Fibroblast of the aortic adventitia (primary cell): ENCODE measurements at places on chromosomes 2 and 18. TPM values are rescaled to one million over a fixed set of nuclear protein-coding genes. Genes with fewer than 3 reads are reported as not detected.

Gene COL6A3
- 1,372 and 1,478 TPM in 2 replicates for total RNA-seq

DNA sequence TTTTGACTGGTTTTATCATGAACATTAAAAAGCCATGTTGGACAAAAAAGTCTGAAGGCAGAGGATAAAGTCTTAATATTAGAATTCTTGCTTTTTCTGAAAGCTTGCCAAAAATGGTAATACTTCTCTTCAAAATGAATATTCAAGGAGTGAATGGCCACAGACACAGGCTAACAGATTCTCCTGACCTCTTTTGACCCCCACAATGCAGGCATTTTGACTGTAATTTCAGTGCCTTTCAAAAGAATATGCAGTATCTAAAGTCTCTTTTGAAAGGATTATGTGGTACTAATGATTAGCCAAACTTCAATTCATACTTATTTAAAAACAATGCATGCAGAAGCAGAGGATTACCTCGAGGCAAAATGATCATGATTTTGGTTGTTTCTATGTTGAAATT, 557.8 kb upstream of the GCFC2 start:
- no peak for DNase-seq

GRCh38 chr2:235634435-235635158, 140.8 kb downstream of the AGAP1 start:
- DNase-seq = peak; percentile 27

- DNase-seq = no peak
Measured at GRCh38 chr2:82879803-82880202, 1579.3 kb downstream of the SUCLG1 start.

DNA sequence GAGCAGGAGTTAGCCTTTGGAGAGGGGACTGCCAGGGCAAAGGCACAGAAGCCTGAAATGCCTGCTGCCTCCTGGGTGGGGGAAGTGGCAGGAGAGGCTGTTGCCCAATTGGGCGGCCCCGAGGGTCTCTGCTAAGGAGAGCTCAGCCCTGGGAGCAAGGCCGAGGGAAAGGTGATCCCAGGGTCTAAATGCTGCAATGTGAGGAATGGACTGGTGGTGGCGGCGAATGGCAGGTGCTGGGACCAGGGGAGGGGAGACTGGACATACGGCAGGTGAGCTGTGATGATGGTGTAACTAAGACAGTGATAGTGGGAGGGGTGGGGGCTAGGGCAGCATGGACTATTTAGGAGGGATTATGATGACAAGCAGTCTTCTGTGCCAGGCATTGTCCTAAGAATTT, 104.0 kb downstream of the DYSF start:
- no peak for DNase-seq

DNA sequence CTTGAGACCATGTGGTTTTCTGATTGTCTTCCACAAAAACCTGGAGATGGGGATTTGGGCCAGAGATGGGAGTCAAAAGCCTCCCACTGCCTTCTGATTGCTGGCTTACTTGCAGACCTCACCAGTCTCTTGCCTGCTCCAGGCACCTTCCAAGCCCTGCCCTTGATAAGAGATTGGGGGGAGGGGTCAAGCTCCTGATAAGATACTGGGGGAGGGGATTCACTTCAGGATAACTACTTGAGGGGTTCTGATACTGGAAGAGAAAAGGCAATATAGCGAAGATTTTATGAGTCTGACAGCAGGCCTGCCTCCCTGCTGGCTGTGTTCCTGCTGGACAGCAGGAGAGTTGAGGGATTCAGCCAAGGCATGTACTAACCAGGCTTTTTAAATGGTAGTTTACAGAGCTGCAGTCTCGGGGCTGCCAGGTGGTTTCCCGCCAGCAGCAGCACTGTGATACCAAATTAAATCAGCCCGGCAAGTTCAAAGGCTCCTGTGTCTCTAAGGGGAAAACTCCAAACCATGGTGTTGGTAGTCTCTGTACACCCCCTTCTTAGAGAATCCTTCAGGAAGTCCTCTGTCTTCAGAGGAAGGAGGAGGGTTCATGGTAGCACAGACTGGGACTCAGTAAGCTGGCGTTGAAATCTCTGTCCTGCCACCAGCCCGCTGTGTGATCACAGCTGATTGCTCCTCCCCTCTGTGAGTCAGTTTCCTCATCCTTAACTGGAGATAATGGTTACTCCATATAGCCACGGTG, 58.3 kb downstream of the FBXO36 start:
- DNase-seq = peak; percentile 88

Gene OTX1
- total RNA-seq = 0.27 and 0.57 TPM in 2 replicates

GRCh38 chr2:159201360-159202063, 85.0 kb downstream of the WDSUB1 start:
- DNase-seq = peak; percentile 52

GRCh38 chr2:192195548-192196418, 1.1 kb upstream of the TMEFF2 start:
- peak; percentile 22 for DNase-seq

Gene ASPRV1
- total RNA-seq = 0.54 TPM in 1 of 2 replicates, not detected in the other
